ENCODE measurements at places on chromosomes 13 and 19.

DNA sequence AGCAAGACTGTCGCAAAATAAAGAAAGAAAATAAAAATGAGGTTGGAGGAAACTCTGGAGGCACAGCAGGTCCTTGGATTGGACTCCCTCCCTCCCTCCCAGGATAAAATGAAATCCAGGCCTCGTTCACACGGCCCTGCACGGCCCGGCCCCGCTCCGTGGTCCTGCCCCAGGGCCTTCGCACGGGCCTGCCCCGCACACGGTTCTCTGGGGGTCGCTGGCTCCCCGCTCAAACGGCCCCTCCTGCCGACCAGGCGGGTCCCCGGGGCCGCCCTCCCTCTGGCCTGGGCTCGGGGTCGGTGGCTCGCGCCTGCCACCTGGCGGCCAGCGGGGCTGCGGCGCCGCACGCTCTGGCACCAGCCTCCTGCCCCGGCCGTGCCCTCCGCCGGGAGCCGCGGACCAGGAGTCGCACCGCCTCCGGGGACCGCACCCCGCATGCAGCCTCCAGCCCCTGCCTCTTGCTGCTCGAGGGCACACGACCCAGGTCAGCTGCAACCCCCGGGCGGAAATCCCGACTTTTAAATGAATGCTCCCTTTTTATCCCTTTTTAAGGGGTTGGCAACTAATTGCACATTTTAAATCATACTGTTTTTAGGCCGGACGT lies 1.5 kb upstream of the WDR18 start:
- peak; percentile 38 for DNase-seq

GRCh38 chr13:39655041-39655568 lies 357 bp upstream of the COG6 start:
- DNase-seq, result no peak

GRCh38 chr13:76836311-76836710 lies 49.9 kb downstream of the KCTD12 start:
- DNase-seq, result no peak

GRCh38 chr19:39520541-39521484 lies 5.9 kb downstream of the SELENOV start:
- DNase-seq, result no peak

GRCh38 chr13:113273851-113274590 lies 23.0 kb upstream of the LAMP1 start:
- DNase-seq, result no peak

DNA sequence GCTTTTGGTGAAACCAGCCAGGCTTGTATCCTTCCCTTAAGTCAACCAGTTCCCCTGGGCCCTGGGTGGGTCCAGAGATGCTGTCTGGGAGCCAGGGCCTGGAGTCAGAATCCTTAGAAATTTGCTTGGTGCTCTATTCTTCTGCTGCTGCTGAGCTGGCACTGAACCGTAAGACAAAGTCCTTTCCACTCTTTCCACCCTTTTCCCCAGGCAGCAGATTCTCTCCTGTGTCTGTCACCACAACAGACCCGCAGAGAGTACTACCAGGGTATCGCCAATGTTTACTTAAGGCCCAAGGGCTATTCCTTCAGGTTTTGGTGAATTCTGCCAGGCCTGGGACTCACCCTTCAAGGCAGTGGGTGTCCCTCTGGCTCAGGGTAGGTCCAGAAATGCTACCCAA lies 12.2 kb downstream of the IFT88 start:
- DNase-seq, result no peak

GRCh38 chr13:46387064-46387851 lies at the start of gene RUBCNL:
RUBCNL (minus strand) TSS chr13:46387252; CDS start chr13:46372475, 14,777 bp downstream.
- DNase-seq, result no peak

- DNase-seq, result no peak
These were observed 353.8 kb downstream of the ENOX1 start for GRCh38 chr13:43432958-43433357.

- no peak for DNase-seq
These were observed 1.5 kb upstream of the IGSF23 start for GRCh38 chr19:44611812-44612295.

- DNase-seq, result no peak
These were observed 2.0 kb upstream of the KCNN4 start for GRCh38 chr19:43782689-43783231.

DNA sequence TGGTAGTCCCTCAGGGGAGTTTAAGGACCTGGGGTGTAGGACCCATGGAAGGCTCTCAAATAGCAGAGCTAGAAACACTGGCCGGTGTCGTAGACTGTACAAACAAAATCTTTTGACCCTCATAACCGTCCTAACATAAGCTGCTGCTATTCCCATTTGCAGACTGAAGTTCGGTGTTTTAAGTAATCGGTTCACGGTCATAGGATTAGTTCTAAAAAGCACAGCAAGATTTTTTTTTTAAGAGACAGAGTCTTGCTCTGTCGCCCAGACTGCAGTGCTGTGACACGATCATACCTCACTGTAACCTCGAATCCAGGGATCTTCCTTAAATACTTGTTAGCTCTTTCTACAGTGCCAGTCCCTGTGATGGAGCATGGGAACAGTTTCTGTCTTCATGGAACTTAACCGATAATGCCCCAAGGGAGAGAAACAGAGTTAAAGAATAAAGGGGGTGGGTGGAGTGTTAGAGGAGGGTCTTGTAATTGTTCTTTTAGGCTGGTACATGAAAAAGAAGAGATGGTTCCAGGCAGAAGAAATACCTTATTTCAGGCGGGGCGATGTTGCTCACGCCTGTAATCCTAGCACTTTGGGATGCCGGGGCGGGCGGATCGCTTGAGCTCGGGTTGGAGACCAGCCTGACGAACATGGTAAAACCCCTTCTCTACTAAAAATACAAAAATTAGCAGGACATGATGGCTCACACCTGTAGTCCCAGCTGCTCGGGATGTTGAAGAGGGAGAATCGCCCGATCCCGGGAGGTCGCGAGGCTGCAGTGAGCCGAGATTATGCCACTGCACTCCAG lies 475 bp upstream of the ZC3H4 start:
- DNase-seq, result no peak

- DNase-seq, result no peak
These were observed 1.4 kb downstream of the ARHGEF18 start for GRCh38 chr19:7349961-7350711.

DNA sequence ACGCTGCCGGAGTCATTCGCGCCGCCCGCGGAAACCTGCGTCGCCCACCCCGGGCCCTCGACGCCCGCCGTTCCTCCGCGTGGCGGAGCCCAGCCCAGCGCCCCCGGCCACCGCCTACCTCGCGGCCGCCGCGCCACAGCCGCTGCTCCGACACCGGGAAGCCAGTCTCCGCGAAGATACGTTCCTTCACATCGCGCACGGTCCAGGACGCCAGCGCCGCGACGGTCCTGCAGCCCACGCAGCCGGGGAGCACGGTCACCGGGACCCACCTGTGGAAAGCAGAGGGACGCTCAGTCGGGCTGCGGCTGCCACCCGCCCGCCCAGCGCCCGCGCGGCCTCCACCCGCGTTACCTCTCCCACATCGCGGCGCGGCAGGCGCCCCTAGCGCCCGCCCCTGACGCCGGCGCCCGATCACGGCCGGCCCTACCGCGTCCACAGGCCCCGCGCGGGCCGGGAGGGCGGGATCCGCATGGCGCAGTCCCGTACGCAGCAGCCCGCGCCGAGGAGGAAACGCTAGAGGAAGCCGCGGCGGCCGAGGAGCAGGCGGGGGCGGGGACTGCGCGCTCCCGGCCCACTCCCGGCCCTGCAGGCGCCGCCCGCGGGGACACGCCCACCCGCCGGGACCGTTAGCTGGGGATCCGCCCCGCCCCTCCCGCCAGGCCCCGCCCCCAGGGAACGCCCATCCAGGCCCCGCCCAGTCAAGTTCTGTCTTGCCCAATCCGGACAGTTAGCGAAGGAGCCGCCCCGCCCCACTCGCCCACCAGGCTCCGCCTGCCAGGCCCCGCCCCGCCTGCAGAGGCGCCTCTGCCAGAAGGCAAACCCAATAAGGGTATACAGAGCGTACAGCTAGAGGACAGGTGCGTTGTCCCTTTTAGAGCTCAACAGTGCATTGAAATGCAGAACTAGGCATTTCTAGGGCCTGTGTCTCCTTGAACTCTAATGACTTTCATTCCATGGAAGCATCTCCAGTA lies 58.2 kb downstream of the SACS start:
- peak; percentile 99 for DNase-seq

DNA sequence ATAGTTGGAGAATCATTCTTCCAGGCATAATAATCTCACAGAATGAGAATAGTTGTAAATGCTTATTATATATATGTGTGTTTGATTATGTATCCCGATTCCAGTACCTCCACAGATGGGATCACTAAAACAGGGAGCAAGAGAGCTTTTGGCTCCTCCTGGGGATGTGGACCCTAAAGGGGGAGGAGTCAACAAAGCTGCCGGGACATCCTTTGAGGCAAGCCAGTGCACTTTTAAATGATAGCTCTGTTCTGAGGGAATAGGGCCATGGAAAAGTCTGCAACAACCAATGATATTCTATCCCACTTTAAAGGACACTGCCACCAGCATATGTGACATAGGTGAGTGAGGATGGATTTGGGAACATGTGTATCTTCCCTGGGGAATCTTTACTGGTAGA lies 40.8 kb downstream of the SLITRK5 start:
- DNase-seq, result no peak

- no peak for DNase-seq
These were observed 19.6 kb upstream of the SLC15A1 start for GRCh38 chr13:98771838-98772611.

DNA sequence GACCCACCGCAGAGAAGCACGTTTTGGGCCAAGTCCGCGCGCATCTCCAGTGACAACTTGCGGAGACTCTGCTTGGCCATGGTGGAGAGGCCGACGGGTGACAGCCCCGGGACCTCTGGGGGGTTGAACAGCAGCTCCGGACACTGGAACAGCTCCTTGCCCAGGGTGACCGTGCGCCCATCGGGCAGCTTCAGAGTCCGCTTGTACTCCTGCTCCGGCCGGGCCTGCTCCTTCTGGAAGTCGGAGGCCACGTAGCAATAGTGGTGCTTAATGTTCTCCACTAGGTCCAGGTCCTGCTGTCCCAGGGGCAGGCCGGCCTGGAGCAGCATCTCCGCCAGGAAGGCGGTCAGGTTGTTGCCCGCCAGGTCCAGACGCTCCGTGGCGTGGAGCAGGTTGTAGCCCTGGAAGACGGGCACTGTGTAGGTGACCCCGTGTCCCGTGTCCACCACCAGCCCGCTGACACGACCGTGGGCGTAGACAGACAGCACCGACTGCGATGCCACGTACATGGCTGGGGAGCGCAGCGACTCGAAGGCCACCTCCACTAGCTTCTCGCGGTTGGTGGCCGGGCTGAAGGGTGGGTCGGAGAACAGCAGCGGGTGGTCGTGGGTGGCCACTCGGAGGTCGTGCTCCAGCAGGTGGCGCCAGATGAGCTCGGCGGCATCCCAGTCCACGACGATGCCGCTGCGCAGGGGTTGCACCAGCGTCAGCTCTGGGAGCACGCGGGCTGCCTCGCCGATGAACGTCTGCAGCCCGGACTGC lies 743 bp downstream of the ACTL9 start:
- no peak for DNase-seq

DNA sequence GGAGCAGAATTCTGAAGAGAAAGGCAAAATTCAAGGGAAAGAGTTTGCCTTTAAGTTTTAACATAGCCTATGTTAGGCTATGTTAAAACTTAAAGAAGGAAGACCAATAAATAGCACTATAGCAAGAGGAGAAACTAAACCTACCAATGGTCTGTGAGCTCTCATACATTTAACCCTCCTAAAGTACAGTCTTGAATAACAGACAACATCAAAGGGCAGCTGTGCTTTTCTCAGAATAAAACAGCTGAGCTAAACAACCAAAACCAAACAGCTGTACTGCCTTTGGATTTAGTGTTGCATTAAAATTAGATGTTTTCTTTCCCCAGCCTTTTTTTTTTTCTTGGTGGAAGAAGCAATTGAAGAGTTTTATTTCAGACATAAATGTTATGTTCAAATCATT lies 34.0 kb downstream of the KLF5 start:
- no peak for DNase-seq

DNA sequence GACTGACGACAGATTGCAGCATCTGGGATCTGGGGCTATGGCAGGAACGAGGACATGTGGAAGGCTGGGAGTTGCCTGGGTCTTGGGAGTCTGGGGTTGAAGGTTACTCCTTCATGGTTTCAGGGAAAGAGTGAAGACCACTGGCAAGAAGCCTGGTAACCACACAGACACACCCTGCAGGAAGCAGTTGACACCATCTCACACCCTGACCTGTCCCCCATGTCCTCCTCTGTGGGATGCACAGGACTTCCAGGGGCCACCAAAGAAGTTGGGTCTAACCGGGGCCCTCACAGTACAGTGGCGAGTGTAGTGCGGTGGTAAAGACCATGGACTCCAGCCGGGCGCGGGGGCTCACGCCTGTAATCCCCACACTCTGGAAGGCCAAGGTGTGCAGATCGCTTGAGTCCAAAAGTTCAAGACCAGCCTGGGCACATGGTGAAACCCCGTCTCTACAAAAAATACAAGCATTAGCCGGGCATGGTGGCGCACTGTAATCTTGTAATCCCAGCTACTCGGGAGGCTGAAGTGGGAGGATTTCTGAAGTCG lies 10.6 kb upstream of the FFAR2 start:
- DNase-seq, result no peak

GRCh38 chr19:3611841-3612240 lies 5.2 kb upstream of the TBXA2R start:
- no peak for DNase-seq

GRCh38 chr13:112793545-112794445 lies 104.0 kb downstream of the ATP11A start:
- no peak for DNase-seq

DNA sequence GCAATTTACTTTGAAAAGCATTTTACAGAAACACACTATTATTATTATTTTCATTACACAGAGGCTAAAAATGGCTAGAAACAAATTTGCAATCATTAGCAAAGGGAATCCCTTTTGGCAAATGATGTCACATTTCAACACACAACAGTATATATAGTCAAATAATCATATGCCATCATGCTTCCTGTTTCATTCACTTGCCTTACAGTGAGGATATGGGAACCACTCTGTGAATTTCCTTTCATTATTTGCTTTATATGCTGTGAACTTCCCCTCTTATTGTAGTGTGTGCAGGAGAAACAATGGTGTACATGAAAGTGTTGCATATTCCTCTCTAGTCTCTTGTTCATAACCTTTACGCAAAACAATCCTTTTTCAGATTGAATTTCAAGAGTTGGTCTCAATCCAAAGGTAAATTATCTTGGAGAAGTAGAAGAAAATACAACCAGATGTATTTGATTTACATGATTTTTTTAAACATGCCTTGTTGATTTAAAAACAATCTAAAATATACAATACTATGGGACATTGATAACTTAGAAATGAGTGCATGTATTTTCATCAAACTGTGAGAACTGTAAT lies 657.3 kb downstream of the EFNB2 start:
- no peak for DNase-seq

Measured in stimulated activated CD4-positive, alpha-beta T cell treated with anti-CD3 and anti-CD28 coated beads, Interleukin-1b, Interleukin-23, amount 100 ng/mL, for 1 hour (primary cell).